ENCODE measurements at places on chromosomes 12 and 14.

DNA sequence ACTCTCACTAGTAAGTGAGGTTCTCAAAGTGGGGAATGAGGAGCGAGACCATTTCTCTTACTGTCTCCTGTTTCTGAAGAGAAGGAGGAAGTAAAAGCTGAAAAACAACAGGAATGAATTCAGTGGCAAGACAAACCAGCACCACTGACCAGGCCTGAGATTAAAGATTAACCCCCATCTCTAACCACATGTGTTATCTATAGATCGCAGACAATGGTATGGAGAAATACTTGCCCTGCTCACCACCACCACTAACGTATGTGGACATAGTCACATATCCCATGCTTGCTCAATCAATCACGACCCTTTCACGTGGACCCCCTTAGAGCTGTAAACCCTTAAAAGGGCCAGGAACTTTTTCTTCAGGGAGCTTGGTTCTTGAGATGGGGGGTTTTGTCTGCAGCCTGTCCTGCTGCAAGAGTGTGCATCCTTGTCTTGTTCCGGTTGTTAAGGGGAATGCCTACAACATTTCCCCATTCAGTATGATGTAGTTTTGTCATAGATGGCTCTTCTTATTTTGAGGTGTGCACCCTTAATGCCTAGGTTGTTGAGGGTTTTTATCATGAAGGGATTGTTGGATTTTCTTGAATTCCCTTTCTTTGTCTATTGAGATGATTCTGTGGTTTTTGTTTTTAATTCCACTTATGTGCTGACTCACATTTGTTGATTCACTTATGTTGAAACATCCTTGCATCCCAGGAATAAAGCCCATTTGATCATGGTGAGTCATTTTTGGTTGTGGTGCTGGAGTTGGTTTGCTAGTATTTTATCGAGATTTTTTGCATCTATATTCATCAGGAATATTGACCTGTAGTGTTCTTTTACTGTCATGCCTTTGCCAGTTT lies 698.8 kb upstream of the LMO3 start:
- DNase-seq = no peak

DNA sequence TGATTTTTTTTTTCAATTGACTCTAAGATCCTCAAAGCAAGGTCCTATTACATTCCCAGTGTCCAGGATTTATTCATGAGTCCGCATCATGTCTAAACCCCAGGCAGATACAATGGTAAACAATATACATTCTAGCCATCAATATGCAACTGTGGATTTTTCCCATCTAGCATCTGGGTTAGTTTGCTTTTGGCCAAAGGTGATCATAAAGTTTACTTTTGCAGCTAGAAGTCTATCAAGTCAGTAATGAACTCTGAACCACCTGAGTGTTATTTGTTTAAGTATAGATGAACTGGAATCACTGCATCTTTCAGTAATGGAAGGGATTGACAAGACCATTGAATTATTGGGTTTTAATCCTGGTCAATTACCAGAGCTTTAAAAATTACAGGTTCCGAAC lies 80.8 kb downstream of the STON2 start:
- DNase-seq = no peak

GRCh38 chr14:21921453-21921852 lies 247.8 kb upstream of the OR4E1 start:
- no peak for DNase-seq

DNA sequence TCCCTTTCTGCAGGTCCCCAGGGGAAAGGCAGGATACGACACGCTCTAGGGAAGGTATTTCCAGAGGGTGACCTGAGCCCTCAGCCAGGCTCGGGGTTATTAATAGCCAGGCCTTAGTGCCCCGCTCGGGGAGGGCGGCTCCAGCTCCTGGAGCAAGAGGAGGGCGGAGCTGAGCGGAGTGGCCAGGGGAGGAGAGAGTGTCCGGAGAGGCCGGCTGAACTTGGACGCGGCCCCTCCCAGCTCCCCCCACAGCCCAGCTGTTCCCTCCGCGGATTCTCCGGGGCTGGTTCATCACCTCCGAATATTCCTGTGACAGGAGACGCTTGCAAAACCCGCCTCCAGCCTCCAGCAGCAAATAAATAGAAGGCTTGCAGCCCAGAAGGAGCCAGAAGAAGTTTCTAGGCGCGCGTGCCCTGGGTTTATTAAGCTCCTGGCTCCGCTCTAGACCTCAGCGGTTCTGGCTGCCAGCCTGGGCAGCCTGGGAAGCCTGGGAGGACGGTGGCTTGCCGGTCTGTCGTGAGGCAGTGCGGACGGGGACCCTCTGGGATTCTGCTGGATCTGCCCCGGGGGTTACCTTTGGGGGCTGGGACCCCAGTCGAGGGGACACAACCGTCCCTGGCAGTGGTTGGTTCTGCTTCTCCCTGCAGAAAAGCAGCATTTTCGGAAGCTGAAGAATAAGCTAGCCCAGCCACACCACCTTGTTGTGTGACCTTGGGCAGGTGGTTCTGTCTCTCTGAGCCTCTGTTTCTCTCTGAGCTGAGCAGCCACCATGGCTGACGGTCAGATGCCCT lies at the start of gene HSPB8:
Gene HSPB8 (plus strand): TSS at position 388 of the 791 bp plus-strand sequence. CDS start 382 bp downstream, at position 770.
- no peak for DNase-seq

GRCh38 chr12:82440885-82441284 lies 82.6 kb downstream of the METTL25 start:
- no peak for DNase-seq

- DNase-seq = no peak
These were observed 1.3 kb downstream of the MDGA2 start for GRCh38 chr14:47674148-47674542.

- no peak for DNase-seq
These were observed 28.2 kb upstream of the STAB2 start for GRCh38 chr12:103558879-103559278.

DNA sequence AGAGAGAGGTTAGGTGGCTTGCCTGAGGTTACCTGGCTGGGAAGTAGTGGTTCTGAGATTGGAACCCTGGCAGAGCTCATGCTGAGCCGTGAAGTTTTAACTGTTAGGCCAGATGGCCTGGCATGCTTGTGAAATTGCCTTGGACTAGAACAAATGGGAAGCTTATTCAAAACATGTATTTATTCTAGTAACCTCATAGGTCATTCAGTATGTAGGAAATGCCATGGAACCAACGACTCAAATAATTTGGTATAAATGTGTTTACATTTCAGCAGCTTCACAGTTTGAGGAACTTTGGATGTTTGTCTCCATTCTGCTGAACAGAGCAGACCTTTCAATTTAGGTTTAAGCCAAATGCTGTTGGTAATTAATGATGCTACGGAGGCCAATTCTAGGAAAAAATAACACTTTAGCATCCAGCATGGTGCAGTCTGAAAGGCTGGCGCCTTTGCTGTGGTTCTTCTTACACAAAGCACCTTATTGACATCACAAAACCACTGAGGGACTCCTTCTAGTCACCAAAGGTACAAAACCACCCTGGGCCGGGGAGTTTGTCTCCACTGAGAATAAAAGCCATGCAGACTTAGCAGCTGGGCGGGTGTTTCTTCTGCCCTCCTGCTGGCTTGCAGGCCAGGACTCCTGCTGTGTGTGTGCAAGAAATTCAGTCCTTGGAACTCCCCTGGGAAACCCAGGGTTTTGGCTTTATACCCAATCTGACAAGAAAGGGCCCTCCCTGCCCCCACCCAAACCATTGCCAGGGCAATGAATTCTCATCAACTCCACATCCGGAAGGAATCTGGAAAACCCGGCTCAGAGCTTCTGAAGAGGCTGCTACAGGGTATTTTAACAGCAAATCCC lies 64.2 kb downstream of the ELK3 start:
- DNase-seq = no peak

DNA sequence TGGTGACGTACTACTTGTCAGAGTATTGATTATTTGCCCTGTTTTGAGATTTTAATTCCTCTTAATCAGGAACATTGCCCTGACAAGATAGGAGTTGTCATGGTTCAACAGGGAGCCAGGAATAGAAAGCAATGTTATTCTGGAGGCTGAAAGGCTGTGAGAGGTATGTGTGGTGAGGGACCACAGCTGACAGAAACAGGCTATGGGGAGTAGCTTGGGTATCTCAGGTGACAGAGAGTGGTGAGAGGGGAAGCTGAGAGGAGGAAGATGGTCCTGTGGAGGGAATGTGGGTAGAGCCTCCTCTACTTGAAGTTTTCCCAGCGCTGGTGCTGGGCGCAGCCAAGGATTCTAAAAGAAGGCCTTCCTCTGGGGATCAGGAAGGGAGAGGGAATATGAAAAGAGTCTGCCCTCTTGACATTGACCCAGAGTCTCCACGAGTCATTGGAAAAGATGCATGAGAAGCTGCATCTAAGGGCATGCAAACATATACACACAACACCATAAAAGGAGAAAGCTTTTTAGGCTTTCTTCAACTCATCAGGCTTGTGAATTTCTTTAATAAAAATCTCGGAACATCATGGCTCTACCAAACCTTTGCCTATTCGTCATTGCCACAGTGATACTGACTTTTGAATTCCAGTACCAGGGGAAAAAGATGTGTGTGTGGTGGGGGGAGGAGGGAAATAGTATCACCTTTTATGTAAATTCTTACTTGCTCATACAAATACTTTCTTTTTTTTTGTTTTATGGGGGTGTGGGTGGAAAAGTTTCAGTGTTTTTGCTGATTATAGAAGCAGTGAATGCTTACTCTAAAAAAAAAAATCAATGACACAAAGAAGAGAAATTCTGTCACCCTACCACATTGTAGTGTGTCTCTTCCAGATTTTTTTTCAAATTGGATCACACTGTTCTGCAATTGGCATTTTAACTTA lies 39.9 kb upstream of the DHRS7 start:
- no peak for DNase-seq

- DNase-seq = no peak
These were observed 18.1 kb upstream of the DIABLO start for GRCh38 chr12:122243965-122244364.

All from effector CD4-positive, alpha-beta T cell (primary cell).